CD4-positive, alpha-beta T cell treated with Interleukin-6 at 100 ng/mL for 8 hours (primary cell): ENCODE measurements at places on chromosomes 16 and 17.

DNA sequence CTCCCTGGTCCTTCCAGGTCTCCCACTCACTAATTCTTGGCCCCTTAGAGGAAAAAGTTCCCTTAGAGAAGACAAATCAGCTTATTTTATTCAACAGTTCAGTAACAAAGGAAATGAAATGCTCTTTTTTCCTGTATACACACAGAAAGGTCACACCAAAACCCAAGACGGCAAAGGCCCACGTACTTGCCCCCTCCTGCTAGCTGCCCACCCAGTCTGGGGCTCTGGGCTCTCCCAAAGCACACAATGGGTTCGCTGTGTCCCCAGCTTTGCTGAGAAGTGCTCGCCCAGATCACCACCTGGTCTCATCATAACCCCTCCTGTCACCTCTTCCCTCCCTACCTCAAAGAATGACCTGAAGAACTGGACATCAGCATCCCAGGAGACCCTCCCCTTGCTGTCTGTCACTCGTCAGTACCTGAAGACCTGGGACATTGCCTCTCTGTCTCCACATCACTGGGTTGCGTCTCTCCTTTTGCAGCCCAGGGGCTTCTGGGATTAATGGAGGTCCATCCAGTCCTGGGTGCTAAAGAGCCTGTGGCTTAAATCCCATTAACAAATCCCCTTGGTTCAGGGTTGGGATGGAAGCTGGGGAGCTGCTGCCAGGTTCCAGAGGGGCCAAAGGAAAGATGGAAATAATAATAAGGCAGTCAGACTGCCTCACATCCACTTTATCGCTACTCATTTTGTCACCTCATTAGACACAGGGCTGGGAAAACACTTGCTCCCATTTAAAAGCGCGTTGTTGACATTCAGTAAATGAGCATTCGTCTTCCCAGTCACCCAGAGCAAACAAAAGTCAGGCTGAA, 3.3 kb downstream of the SLC6A4 start:
- no peak for DNase-seq

DNA sequence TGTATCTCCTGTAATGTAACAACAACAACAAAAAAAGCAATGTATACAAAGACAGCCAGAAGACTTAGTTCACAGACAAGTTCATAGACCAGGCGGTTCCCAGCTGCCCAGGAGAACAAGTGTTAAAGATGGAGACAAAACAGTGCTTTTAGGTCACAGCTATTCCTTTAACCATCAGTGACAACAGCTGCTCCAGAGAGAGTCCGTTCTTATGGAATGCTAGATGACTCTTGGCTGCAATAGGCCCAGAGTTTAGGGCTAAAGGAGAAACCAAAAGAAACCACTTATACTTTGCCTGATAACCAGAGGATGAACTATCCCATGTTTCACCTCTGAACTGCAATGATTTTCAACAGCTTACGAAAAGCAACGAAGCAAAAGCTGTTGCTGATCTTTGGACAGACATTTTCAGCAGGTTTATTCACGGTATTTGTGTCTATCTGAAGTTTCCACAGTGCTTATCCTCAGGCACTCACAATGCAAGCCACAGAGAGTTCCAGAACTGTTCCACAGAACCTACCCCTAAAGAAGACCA, 6.0 kb downstream of the ZCCHC14 start:
- DNase-seq, result no peak

GRCh38 chr17:47872651-47873161, 21.7 kb upstream of the SP6 start:
- DNase-seq, result no peak

GRCh38 chr16:22203091-22203490, 3.0 kb upstream of the EEF2K start:
- no peak for DNase-seq

DNA sequence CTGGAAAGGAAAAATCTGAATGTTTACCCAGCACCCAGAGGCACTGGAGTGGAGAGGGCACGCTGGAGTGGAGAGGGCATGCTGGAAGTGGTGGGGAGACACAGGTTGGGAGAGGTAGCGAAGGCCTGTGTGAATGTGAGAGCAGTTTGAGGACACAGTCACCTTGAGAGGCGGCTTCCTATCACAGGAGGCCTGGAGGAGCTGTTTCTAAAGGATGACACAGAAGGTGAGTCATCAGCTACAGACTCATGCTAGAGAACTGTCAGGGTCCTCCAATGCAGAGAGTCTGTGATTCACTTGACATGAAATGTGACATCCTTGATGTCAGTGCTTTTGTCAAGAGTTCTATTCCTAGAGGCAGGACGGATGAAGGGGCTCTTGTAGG, 13.8 kb downstream of the CTRL start:
- no peak for DNase-seq

GRCh38 chr17:69802045-69802740, 272.8 kb upstream of the KCNJ16 start:
- no peak for DNase-seq

- DNase-seq, result no peak
Observed at GRCh38 chr17:45301674-45302073, 15.1 kb downstream of the MAP3K14 start.

GRCh38 chr17:37276475-37276874, 99.3 kb upstream of the C17orf78 start:
- no peak for DNase-seq
